ENCODE measurements at places on chromosomes 16 and 17. TPM values are rescaled to one million over a fixed set of nuclear protein-coding genes. Genes with fewer than 3 reads are reported as not detected.

Gene KRTAP4-1
- total RNA-seq = not detected

Gene HSF4
- total RNA-seq = 87.8 TPM

Gene KRTAP9-8
- not detected for total RNA-seq

Gene CMTM2
- 3.1 TPM for total RNA-seq

Gene TBX4
- 28.6 TPM for total RNA-seq

Gene VAC14
- total RNA-seq = 52.2 TPM

Gene CEP20
- 30.3 TPM for total RNA-seq

Gene SLC52A1
- total RNA-seq = 0.26 TPM

Gene NKD1
- 47.2 TPM for total RNA-seq

Gene ITGA2B
- total RNA-seq = 4.6 TPM

Gene ITGA3
- total RNA-seq = 212 TPM

Gene SLC5A11
- not detected for total RNA-seq

Gene HYDIN
- total RNA-seq = 2.7 TPM

Gene KRTAP9-4
- total RNA-seq = not detected

Gene CLEC18B
- not detected for total RNA-seq

Gene BAIAP3
- 3.0 TPM for total RNA-seq

Gene EVPLL
- total RNA-seq = 1.8 TPM

Gene ADAD2
- 0.52 TPM for total RNA-seq

Gene PPY
- total RNA-seq = not detected

Gene GSG1L
- 1.6 TPM for total RNA-seq

Gene JPT2
- total RNA-seq = 44.8 TPM

Gene TERB1
- 0.26 TPM for total RNA-seq

Gene NACA2
- not detected for total RNA-seq
